ENCODE measurements at places on chromosomes 3 and 15.

DNA sequence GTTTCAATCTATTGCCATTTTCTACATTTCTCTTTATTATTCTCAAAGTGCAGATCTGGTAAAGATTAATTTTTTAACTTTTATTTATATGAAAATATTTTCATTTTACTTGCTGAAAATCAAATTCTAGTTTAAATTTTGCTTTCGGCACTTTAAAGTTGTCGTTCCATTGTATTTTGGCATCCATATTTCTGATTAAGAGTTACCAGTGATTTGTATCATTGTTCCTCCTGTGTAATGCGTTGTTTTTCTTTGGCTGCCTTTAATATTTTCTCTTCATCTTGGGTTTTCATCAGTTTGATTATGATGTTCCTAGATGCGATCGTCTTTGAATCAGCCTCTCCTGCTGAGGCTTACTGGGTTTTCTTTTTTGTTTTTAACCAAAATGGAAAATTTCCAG lies 97.3 kb downstream of the SPATA16 start:
- no peak for DNase-seq

GRCh38 chr3:52779011-52779836 lies 1.8 kb downstream of the ITIH1 start:
- no peak for DNase-seq

GRCh38 chr3:105430455-105430854 lies 63.7 kb downstream of the ALCAM start:
- DNase-seq = no peak

DNA sequence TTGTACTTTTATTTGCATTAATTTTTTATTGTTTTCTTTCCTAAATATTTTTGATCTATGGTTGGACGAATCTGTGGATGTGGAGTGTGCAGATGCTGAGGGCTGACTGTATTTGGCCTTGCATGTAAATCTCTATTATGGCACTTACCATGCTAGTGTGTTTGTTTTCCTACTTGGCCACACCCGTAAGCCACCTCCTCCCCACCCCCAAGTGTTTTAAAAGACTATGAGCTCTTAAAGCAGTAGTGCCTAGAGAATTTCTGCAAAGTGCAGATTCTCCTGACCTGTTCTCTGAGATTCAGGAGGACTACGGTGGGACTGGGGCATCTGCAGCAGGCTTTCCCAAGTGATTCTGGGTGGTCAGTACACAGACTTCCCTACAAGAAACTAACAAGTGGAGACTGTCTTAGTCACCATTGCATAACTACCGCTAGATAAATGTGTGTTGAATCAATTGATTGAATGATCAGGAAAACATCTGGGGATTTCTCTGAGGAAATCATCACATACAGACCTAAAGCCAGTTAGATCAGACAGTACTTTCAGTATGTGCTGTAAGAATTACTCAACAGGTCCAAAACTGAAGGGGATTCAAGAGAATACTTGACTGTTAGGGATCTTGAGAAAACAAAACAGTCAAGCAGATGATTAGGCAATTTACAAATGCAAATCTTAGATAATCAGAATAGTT lies 6.2 kb upstream of the TIPARP start:
- no peak for DNase-seq

- DNase-seq = no peak
These were observed 152.0 kb upstream of the PEX5L start for GRCh38 chr3:180188512-180189309.

DNA sequence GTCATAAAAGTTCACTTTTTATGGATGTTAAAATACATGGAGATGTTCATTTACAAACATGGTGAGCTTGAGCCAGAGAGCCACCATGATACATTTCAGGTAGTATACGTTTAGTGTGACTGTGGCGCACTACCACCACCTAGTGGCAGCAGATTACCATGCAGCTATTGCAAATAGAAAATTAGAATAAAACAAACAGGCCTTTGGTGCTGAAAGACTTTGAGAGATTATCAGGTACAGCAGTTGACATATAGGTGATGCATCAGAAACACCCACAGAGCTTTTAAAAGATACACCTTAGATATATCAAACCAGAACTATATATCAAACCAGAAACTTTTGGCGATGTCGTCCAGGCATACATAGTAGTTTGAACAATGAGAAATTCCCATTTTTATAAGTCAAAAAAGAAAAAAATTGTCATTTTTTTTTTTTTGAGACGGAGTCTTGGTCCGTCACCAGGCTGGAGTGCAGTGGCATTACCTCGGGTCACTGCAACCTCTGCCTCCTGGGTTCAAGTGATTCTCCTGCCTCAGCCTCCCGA lies 42.0 kb upstream of the ICE2 start:
- DNase-seq = peak; percentile 37

DNA sequence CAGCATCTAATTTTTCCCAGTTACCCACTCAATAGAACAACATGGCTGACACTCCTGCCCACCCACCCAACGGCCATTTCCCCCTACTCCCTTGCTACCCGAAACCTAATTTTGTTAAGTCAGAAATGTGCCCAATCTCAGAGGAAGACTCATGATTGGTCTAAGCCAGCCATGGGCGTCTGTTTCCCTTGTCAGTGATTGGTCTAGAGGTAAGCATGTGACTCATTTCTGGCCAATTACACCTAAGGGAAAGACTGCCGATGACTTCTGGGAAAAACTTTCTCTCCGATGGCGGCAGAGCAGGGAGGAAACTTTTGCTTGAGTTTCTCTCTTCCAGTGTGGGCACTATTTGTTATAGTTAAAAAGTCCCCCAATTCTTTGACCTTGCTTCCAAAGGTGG lies 72.9 kb downstream of the RPLP1 start:
- no peak for DNase-seq

All from HEK293T (cell line).